ENCODE measurements at places on chromosomes 11 and 22.

DNA sequence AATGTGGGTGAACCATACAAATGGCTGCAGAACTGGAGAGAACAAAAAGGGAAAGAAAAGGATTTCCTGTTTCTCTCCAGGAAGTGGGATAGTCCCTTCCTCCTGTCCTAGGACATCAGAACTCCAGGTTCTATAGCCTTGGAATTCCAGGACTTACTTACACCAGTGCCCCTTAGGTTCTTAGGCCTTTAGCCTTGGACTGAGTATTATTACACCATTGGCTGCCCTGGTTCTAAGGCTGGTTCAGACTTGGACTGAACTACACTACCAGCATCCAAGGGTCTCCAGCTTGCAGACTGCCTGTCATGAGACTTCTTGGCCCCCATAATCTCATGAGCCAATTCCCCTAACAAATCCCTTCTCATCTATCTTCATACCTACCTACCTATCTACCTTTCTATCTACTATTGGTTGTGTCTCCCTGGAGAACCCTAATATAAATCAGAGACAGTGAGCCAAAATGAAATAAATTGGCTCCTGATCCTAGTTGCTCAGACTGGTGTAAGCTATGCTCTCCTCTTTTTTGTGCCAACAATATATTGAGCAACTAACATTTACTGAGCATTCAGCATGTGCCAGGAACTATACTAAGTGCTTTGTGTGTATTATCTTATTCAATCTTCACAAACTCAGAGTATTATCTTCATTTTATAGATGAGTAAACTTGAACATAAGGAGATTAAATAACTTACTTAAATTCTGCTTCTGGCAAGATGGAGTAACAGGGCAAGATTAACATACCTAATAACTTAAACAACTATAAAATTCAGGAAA lies 303.7 kb downstream of the TTC28 start:
- DNase-seq = no peak

- DNase-seq = no peak
Observed at GRCh38 chr11:94217705-94218104, 86.7 kb upstream of the IZUMO1R start.

- no peak for DNase-seq
Observed at GRCh38 chr22:37187891-37188761, at the start of gene C1QTNF6. Gene C1QTNF6 (minus strand): TSS chr22:37188247. CDS start chr22:37188213, 34 bp downstream.

DNA sequence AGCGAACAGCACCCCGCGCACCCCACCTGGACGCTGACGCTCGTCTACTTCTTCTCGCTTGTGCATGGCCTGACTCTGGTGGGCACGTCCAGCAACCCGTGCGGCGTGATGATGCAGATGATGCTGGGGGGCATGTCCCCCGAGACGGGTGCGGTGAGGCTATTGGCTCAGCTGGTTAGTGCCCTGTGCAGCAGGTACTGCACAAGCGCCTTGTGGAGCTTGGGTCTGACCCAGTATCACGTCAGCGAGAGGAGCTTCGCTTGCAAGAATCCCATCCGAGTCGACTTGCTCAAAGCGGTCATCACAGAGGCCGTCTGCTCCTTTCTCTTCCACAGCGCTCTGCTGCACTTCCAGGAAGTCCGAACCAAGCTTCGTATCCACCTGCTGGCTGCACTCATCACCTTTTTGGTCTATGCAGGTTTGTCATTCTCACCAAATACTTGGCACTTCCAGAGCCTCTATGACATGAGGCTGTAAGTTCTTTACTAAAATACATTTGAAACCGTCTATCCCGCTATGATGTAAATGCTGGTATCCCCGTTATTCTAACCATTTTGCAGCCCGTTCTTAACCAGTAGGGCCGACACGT lies 535 bp downstream of the AQP11 start:
- DNase-seq = peak; percentile 17

DNA sequence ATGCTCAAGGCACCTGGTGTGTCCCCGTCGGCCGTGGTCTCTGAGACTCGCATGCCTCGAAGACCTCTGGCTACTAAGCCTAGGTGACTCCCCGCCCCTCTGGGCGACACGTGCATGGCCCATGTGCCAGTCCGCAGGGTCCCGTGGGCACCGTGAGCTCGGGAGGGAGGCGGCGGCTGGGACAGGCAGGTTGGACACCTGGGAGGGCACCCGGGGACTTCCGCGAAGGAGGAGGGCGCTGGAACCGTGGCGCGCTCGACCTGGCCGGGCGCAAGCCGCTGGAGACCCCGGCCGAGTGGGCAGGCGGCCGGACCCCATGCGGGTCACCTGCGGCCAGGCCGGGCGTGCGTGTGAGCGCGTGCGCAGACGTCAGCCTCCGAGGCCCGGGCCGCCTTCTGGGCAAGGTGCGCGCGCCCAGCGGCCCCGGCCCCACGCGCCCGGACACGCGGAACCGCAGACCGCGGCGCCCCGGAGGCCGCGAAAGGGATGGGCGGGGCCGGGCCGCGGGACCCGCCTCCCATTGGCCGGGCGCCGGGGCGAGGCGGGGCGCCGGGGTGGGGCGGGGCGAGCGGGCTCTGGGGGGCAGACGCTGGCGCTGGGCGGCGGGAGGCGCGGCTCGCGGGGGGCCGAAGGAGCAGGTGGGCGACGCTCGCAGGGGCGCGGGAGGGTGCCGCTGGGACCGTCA lies 579 bp upstream of the RASD2 start:
- peak; percentile 75 for DNase-seq

Data from activated naive CD4-positive, alpha-beta T cell treated with anti-CD3 and anti-CD28 coated beads, Interleukin-2, amount 50 U/mL, for 16 hours (primary cell).